ENCODE measurements at places on chromosomes 16 and 17.

GRCh38 chr17:44279346-44279665 is 11.4 kb upstream of the SLC4A1 start:
- no peak for DNase-seq

GRCh38 chr17:14305785-14306496 is 5.1 kb downstream of the HS3ST3B1 start:
- no peak for DNase-seq

- DNase-seq = no peak
These were observed 6.1 kb downstream of the CMTM1 start for GRCh38 chr16:66572356-66572755.

- no peak for DNase-seq
These were observed 25.2 kb upstream of the ABCC3 start for GRCh38 chr17:50609380-50610074.

DNA sequence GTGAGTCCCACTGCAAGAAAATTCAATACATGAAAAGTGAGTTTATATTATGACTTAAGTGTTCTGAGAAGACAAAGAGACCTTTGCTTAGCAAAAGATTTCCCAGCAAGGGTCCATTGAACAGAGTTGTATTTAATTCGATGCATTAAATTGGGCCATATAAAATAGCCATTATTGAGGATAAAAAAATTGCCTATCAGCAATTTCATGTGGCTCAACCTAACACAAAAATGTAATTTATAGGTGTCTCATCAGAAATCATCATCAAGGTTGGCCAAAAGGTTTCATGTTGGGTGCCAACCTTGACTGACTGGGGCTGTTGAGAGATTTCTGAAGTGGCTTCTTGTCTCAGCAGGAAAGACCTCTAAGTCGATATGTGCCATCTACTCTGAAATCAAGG is 84.8 kb upstream of the TOX3 start:
- no peak for DNase-seq

GRCh38 chr17:7280519-7281073 is 922 bp upstream of the SLC2A4 start:
- DNase-seq = peak; percentile 89

GRCh38 chr17:76160896-76161528 is 20.0 kb upstream of the FOXJ1 start:
- no peak for DNase-seq

- no peak for DNase-seq
These were observed 59.2 kb downstream of the CNGB1 start for GRCh38 chr16:57911743-57912142.

DNA sequence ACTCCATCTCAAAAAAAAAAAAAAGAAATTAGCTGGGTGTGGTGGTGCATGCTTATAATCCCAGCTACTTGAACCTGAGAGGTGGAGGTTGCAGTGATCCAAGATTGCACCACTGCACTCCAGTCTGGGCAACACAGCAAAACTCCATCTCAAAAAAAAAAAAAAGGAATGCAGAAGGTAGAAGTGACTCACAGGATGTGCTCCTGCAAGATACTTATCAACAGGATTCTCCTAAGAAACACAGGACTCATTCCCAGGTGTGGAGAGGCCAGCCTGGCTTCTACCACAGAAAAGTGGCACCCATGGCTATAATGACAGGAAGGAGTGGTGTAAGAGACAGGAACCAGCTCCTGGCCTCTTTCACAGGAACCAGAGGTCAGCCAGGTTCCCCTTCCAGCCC is 13.8 kb downstream of the ELMO3 start:
- DNase-seq = no peak

DNA sequence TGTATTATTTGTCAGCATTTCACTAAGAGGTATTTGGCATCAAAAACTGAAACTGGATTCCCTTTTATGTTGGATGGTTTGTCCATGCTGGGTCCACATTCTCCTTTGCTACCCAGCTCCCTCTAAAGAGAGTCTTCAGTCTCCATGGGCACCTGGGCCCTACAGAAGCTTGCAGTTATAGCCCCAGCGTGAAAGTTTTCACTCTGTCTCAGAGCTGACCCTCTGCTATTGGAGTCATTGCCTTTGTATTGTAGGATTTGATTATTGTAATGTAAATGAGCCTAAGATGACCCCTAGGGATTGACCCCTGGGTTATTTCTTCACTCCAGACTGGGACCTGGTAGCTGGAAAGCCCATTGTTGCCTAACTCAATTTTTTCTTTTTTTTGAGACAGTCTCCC is 1026.5 kb upstream of the EEF2KMT start:
- no peak for DNase-seq

DNA sequence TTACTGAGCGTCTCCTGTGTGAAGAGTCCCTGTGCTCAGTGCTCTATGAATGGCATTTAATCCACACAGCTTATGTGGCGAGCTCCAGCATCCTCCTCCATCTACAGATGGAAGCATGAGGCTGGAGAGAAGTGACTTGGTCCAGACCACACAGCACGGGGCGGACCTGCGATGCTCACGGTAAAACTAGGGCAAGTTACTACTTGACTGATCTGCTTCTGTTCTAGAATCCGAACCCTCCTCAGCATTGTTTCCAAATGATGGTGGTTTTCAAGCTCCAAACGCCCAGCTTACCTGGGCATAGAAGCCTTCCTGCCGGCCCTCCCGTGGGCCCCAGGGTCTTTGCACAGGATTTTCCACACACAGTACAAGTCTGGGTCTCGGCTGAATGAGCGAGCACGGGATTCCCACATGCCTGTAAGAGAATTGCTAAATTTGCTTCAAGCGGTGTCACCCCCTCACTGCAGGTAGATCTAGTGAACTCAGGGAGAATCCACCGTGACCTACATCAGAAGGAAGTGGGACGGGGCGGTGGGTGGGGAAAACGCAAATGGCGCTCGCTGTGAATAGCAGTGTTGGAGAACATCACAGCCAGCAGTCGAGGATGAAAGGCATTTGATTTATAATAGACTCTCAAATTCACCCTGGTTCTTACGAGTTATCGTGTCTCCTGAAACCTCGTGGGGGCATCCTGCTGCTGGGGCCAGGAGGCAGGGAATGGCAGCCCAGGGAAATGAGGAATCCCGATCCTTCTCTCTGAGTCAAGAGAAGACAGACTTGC is 101.1 kb downstream of the CMIP start:
- DNase-seq = no peak

GRCh38 chr16:27829975-27830374 is 233.5 kb downstream of the GSG1L start:
- no peak for DNase-seq

- no peak for DNase-seq
These were observed 106.2 kb upstream of the HS3ST4 start for GRCh38 chr16:25585526-25585925.

DNA sequence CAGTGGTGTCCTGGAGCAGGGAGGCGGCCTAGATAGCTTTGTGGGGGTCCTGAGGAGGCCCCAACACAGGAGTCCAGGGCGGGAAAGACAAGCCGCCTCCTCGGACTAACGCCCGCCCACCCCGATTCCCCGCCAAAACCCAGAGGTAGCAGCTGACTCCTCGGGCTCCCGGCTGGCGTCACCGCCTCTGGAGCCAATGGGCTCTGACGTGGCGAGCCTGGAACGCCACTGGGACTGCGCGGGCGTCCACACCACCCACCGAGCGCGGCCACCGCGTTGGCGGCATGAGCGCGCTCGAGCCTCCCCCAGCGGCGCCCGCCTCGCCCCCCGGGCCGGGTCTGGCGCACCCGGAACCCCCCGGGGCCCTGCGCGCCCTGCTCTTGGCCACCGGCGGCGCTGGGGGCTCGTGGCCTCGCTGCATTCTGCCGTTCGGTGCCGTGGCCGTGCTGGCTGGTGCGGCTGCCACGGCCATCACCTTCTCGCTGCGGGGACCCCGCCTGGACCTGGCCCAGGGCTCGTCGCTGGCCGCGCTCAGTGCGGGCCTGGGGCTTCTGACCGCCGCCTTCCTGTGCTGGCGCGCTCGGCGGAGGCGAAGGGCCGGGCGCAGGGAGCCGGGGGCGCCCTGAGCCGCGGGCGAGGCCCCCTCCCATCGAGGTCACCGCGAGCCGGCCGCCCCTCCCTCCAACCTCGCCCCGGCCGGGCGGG is 3.4 kb upstream of the NTN3 start:
- no peak for DNase-seq

DNA sequence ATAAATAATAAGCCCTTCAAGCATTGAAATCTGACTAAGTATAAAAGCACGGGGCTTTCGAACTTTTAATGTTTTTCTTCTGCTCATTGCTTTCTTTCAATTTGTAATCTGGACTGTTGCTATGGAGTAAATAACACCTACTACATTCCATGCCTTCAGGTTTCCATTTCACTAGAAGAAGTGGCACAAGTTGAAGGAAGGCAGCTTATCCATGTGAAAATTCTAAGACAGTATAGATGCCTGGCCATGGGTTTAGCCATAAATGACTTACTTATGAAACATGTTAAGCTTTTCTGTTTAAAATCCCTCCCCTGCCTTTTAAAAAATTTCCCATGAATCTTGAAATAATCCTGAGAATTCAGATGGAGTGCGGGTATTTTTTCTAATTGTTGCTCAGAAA is 30.6 kb downstream of the KCNJ16 start:
- DNase-seq = no peak

- DNase-seq = no peak
These were observed 9.4 kb downstream of the GJC1 start for GRCh38 chr17:44820631-44821212.

GRCh38 chr17:56891751-56892150 is 22.1 kb downstream of the TRIM25 start:
- peak; percentile 51 for DNase-seq

- DNase-seq = peak; percentile 49
These were observed 639 bp downstream of the MIF4GD start for GRCh38 chr17:75270218-75270965.

DNA sequence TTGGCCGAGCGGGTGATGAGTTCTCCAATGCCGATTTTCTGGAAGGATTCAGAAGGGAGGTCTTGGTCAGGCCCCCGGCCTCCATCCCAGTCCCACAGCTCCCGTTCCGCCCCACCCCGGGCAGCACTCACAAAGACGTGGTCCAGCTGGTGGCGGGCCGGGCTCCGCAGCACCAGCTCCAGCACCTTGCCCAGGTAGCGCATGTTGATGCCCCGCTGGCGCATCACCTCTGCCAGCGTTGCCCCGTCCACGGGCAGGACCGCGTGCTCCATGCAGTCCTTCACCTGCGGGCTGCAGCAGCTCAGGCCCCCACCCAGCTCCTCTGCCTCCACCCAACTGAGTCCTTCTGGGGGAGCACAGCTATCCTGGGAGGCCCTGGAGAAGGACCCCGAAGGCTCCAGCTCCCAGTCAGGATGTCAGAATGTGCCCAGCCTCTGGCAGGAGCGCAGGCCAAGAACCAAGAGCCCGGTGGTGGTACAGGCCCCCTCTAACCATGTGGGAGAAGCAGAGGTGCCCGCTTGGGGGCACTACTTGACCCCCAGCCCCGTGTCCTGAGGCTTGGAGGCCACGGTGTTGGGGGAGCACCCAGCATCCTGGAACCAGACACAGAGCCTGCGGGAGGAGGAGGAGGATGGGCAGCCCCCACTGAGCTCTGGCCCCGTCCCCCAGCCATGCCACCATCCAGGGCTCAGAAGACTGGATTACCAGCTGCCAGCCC is 16.2 kb downstream of the CLUH start:
- DNase-seq = no peak

- no peak for DNase-seq
These were observed 364.4 kb downstream of the XYLT1 start for GRCh38 chr16:17106243-17106791.

DNA sequence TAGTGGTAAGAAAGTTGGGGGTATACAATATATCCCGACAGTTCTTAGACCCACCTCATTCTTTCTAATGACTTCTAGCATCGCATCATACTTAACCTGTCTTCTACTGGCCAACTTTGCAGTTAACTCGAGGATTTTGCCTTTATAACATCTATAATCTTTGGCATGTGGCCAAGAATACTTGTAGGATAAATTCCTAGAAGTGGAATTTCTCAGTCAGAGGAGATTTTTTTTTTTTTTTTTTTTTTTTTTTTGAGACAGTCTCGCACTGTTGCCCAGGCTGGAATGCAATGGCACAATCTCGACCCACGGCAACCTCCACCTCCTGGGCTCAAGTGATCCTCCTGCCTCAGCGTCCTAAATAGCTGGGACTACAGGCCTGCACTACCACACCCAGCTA is 253.5 kb downstream of the MRTFB start:
- DNase-seq = no peak

DNA sequence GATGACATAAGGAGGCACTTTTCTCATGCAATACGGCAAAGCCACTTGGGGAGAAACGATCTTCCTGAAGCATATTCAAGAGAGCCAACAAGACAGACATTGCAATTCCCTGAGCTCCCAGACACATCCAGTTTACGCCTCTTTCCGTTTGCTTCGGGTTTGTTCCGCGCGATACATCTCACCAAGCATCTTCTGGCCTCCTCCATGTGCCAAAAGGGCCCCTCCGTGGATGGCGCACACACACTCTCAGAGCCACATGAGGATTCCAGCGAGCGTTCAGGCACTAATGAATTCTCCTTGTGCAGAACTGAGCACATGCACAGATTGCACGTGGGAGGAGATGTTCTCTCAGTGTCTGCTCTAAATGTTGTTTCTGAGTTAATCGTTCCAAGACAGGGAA is 146.7 kb upstream of the SHISA6 start:
- no peak for DNase-seq

GRCh38 chr16:75354170-75354569 is 79.1 kb downstream of the CFDP1 start:
- DNase-seq = no peak

GRCh38 chr16:74829637-74830036 is 55.0 kb upstream of the FA2H start:
- no peak for DNase-seq

GRCh38 chr16:68833251-68833650 is 10.1 kb upstream of the TANGO6 start:
- DNase-seq = no peak

DNA sequence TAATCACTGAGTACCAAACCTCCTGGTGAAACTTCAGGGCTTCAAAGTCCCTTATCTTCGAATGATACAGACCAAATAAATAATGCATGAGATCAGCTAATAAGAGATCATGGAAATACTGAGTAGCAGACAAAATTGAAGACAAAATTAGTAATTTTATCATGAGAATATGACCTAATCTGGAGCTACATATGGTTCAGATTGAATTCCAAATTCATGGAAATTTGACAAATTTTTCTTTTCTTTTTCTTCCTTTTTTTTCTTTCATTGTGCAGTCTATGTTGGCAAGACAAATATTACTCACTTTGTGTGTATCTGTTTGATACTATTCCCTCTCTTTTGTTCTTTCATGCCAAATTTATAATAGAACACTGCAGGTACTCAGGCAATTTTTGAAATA is 218.1 kb upstream of the KCNJ16 start:
- no peak for DNase-seq

DNA sequence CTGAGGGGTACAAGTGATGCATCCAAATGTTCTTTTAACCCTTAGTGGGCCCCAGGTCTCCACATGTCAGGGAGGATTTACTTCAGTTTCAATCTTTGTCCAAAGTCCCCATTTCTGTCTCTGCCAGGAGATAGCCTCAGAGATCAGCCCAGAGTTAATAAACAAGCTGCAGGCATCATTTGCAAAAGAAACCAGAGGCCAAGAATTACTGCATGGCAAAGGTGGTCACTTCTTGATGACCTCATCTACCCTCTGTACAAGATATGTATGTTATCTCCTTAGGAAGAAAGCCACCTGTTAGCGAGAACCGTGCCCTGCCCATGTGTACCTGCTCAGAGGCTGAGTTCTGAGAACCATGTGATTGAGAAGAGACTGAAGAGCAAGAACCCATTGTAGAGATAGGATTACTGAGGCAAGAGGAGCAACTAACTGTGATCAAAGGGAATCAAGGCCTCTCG is 40.3 kb downstream of the SALL1 start:
- DNase-seq = no peak
